Esophagus mucosa (tissue), 1 donor: ENCODE measurements at places on chromosomes 3 and 15. TPM values are rescaled to one million over a fixed set of nuclear protein-coding genes. Genes with fewer than 3 reads are reported as not detected.

Gene TMEM212
- not detected for total RNA-seq

Gene GP5
- total RNA-seq, result 0.08 TPM

Gene UCN2
- 2.2 TPM for total RNA-seq

Gene TMC3
- not detected for total RNA-seq

Gene SYNPR
- not detected for total RNA-seq

Gene GUCA1C
- total RNA-seq, result not detected

Gene POPDC2
- total RNA-seq, result 0.60 TPM
